ENCODE measurements at places on chromosomes 7 and 10.

- DNase-seq: peak; percentile 16
These were observed 61.8 kb upstream of the A1CF start for GRCh38 chr10:50946991-50947781.

GRCh38 chr10:31090894-31091607, 59.4 kb upstream of the ZNF438 start:
- DNase-seq: no peak

- DNase-seq: no peak
These were observed 925.2 kb upstream of the GHITM start for GRCh38 chr10:83214136-83214535.

DNA sequence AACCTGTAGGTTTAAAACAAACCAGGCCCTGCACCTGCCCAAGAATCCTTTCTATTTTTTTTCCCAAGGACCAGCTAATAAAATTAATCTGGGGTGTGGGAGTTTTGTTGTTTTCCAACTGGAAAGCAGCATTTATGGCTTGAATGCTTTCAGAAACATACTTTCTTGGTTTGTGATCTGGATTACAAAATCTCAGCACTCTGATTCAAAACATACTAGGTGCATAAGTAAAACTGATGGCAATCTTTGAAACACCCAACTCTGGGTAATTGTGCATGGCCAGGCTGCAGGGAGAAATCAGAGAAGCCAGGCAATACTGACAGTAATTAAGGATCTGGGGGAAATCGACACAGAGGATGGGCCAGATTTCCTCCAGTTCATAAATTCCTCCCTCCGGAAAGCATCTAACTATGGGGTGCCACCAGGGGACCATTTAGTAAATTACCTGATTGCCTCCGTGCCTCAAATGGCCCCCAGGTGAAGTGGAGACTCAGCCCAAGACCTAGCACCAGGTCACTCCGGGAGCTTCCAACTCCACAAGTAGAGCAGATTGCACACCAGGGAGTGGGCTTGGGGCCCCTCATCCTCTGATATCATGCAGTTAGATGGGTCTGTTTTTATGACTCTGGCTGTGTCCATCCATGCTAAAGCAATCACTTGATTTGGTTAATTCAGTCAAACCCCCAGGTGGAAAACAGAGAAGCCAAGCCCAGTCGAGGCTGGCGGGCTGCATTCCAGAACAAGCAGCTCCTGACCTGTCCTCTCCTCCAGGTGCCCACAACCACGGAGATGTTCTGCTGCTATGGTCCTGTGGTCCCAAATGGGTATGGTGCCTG, 15.2 kb upstream of the C10orf53 start:
- no peak for DNase-seq

DNA sequence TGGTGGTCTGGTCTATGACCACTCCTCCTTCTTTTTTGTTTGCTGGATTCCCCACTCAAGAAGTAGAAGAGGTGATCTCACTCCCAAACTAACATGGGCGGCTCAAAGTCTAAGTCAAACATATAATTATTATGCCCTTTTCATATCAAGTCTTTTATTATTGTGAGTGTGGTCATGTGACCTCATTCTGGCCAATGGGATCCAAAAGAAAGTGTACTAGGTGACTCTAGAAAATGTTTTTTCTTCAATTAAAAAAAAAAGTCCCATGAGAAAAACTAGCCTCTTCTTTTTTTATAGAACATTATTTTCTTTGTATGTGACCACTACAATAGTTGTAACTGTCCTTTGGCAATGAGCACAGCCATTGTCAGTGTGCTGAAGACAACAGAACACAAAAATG, 772.7 kb downstream of the KCNMA1 start:
- DNase-seq: no peak

DNA sequence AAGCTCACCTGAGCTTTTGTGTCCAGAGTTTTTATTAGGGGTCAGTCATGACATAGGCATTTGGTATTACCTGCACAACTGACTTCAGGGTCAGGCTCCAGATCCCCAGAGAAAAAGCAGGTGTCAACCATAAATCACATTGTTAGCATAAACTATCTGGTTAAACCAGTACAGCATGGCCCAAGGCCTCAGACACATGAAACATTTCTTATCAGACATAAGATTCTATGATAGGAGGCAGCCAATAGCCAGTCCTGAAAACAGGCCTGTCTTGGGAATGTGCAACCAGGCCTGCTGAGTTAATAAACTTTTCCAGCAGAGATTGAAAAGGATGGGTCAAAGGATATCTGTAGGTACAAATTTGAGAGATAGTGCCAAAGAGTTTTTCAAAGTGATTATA, 116.1 kb downstream of the TPST1 start:
- DNase-seq: no peak

DNA sequence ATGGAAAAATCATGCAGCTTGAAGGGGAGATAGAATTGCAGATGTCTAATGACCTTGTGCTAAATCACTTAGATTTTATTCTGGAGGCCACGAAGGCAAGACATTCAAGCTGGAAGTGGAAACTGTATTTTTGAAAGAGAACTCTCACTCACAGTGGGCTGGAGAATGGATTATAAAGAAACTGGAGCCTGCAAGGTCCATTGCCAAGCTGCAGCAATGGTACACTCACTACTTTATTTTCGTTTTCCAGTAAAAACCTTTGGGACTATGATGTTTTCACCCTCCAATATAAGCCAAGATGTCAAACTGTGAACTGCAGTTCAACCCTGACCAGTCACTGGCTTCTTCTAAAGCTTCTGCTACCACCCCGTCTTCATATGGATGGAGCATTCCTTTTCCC, 62.0 kb downstream of the SKIDA1 start:
- DNase-seq: no peak

GRCh38 chr10:132583456-132583855, 45.9 kb downstream of the INPP5A start:
- no peak for DNase-seq

GRCh38 chr7:43753843-43754242, 4.6 kb upstream of the BLVRA start:
- no peak for DNase-seq

DNA sequence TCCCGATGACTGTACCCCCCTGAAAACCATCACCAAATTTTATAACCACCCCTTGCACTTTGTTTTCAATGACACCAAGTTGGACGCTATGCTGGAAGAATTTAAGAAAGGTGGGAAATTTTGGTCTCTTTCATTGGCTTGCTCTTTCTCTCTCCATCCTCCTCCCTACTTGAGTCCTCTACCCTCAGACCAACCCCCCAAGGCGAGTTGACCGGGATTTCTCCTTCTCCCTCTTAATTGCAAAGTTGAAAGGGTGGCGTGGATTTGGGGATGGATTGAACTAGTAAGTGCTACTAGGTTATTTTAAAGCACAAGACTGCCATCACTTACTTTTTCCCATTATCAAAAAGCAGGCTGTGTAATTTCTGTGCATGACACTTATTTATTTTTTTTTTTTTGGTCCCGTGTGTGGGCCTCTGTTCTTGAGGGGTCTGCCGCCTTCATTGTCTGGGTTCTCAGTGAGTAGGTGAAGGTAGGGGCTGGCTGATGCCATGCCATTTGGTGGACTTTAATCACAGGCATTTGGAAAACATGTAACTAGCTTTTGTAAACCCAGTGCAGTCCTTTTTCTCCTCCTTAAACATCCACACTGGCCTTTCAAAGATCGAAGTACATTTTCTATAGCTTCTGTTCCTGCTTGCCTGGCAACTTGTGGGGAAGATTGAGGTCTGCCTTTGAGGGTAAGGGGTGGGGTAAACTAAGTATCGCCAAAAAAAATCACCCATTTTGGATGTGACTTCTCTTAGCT, 2.1 kb downstream of the CNNM2 start:
- DNase-seq: no peak

DNA sequence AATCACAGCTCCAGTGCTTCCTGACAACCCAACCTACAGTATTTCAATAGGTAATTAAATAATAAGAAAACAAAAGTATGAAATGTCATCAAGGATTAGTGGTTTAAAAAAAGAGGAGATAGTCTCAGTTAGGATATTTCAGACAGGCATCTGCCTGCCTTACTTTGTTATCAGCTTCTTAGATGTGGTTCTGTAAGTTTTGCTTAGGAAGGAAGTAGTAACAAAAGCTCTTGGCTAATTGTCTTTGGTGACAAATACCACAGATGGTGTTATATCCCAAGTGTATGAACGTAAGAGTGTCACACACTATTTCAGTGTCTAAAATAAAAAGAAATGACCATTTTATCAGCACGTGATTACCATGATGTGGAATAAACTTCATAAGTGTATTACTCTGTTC, 9.8 kb upstream of the ACTA2 start:
- no peak for DNase-seq

DNA sequence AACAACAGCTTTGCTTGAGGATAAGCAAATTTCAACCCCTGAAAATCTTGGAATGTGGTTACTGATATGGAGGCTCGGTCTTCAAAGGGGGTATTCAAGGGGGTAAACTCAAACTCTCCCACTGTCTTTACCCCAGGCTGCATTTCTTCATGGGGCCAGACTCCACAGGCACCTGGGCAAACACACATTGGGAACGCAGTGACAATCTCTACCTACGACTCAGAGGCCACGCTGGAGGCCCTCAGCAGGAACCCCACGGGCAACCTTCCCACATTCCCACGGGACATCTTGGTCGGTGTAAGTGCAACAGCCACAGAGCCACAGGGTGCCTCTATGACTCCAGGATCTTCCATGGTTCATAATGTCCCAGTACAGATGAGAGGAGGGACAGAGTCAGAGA, 2.2 kb upstream of the INSIG1 start:
- DNase-seq: no peak

DNA sequence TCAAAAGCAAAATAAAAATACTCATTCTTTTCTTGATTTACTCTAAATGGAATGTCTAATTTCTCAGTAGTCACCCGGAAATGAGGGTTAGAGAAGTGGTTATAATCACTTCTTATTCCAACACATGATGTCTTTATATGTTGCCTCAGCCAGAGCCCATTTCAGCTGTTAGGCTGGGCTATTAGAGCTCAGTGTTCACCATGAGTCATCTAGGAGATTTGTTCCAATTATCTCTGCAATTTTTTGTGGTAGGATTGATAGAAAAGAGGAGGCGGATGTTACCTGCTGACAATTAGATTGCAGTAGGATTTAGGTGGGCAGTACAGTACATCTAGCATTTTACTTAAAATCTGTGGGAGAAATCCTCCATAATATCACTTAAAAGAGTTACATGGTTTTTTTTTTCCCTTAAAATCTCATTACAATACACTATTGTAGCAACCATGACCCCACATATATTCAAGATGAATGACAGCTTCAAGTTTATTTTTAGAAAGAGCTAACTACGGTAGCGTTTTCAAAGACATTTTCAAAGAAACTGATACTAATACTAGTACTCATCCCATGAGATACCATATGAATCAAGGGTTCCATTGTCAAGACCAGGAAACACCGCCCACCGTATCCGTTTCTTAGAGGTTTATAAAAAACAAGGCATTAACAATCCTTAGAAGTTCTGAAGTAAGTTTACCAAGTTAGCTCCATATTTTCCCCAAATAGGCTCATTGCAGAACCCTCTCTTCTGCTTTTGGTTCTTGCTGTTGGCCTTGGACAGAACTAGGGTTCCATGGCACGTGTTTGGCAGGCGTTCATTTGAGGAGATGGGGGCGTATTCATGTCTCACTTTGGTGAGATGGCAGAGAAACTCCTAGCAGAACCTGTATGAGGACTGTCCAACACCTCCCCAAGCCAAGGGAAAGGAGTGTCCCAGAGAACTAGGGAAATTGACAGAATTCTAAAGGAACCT, 10.4 kb downstream of the CPA2 start:
- DNase-seq: no peak

DNA sequence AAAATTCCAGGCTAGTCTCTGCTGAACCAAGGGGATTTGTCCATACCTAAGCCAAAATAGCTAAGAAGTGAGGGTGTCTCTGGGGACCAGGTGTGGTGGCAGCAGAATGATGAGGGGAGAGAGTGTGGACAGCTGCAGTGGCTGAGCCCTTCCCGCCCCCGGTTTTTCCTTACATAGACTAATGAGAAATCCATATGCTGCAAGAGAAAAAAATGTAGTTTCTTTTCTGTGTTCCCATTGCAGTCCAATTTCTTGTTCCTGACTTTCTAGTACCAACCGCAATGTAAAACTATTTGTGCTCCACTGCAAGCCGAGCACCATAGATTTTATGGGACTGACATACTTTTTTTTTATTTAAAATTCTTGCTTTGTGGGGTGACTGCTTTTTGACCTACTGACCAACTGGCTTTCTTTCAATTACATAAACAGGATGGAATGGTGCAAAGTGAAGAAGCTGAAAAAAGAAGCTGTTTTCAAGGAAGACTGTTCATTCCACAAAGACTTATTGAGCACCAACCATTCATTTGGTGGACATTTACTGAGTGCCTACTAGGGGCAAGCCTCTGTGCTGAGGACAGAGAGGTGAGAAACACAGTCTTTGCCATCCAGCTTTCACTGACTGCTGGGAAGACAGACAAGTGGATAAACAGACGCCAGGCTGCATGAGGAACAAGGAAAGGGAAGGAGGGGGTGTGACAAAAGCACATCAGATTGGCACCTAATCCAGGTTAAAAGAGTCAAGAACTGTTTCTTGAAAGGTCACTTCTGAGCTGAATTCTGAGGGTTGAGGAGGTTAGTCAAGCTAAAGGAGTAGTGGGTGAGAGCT, 9.8 kb downstream of the CEP41 start:
- peak; percentile 55 for DNase-seq

- DNase-seq: peak; percentile 86
These were observed 204.4 kb downstream of the CXCL12 start for GRCh38 chr10:44180321-44181168.

GRCh38 chr10:132139526-132139925, 47.2 kb upstream of the DPYSL4 start:
- DNase-seq: no peak

DNA sequence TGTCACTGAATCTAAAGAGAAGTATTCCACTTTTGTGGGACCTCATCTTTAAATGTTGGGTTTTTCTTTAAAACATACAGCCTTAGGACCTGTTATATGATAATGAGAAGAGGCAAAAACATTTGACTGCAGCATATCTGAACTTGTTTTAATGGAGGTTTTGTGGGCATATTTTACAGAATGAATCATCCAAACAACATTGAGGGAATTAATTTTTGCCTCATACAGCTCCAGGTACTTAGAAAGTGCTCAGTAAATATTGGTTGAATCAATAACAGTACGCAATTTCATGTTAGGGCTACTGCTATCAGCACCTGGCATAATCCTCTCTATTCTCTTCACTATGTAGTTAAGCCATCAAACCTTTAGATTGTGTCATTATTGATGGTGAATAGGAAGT, 115.9 kb downstream of the MALRD1 start:
- no peak for DNase-seq

- no peak for DNase-seq
These were observed 171.5 kb downstream of the PRPF18 start for GRCh38 chr10:13758312-13758711.

GRCh38 chr10:26448292-26448691, 10.2 kb downstream of the APBB1IP start:
- DNase-seq: no peak

GRCh38 chr10:125389648-125390047, 229.3 kb upstream of the CTBP2 start:
- no peak for DNase-seq

DNA sequence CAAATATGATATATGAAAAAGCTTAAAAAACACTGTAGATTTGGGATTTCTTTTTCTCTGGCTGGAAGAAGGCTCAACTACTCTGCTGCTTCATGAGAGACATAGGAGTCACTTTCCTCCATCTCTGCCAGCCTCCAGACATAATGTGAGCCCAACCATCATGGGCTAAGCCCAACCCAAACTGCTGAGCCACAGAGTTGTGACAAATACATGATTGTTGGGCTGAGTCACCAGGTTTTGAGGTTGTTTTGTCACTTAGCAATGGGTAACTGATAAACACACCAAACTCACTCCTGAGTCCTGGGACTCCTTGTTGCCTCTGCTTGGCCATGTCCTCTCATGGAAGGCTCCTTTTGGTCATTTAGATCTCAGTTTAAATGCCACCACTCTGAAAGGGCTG, 381.8 kb upstream of the FZD8 start:
- DNase-seq: peak; percentile 86

All from AG09309 (cell line).